ENCODE measurements at places on chromosomes 3 and 15.

- DNase-seq, result no peak
Observed at GRCh38 chr3:18666655-18667054, 241.5 kb upstream of the SATB1 start.

GRCh38 chr3:39327746-39328349, 1.7 kb upstream of the CCR8 start:
- no peak for DNase-seq

- no peak for DNase-seq
Observed at GRCh38 chr3:152554980-152555379, 280.0 kb upstream of the P2RY1 start.

- no peak for DNase-seq
Observed at GRCh38 chr3:14907043-14907966, 40.1 kb upstream of the NR2C2 start.

DNA sequence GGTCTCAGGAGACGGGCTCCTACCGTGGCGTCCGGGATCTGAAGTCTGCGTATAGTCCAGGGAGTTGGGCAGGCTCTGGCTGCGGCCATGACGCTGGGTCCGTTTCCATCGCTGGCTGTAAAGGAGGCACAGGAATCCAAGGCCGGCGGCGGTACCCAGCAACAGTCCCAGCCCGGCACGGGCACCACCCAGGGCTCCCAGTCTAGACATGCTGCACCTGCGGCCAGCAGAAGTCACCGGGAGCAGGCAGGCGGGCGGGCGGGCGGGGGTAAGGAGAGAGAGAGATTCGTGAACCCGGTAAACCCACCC, 526 bp downstream of the RMDN3 start:
- no peak for DNase-seq

GRCh38 chr3:102258666-102259227, 176.1 kb upstream of the ZPLD1 start:
- no peak for DNase-seq

DNA sequence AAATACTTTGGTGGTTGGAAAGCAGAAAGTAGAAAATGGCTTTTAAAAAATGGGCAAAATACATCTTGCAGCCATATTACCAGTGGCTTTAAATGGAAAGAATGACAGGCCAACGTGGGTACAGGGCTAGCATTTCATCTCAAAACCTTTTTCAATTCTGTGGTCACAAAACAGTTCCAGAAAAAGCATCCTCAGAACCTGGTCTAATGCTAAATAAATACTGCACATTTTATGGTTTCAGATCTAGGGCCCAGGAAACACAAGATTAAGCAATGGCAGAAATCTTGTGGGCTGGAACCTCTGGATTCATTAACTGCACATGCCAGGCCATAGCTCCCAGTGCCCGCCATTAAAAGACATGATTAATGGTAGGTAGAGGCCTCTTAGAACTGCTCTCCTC, 470.2 kb upstream of the RASGRP1 start:
- no peak for DNase-seq

- no peak for DNase-seq
Observed at GRCh38 chr3:114338651-114339357, 45.0 kb downstream of the TIGIT start.

Measured in activated naive CD4-positive, alpha-beta T cell (primary cell).